ENCODE measurements at places on chromosomes 5 and 9. TPM values are rescaled to one million over a fixed set of nuclear protein-coding genes. Genes with fewer than 3 reads are reported as not detected.

GDF9 gene
- 0.64 TPM for total RNA-seq

ARID3C gene
- total RNA-seq = not detected

KCNV2 gene
- total RNA-seq = not detected

ISL1 gene
- not detected for total RNA-seq

LECT2 gene
- total RNA-seq = not detected

SHISAL2B gene
- total RNA-seq = not detected

IFNK gene
- not detected for total RNA-seq

CLIC3 gene
- not detected for total RNA-seq

MGAT4B gene
- total RNA-seq = 73.7 TPM

SPAG8 gene
- total RNA-seq = 2.2 TPM

SPINK1 gene
- total RNA-seq = 1.6 TPM

SH3RF2 gene
- 6.6 TPM for total RNA-seq

GIN1 gene
- 3.4 TPM for total RNA-seq

IFNB1 gene
- total RNA-seq = not detected

LCN6 gene
- total RNA-seq = 12.2 TPM

ECM2 gene
- total RNA-seq = 13.8 TPM

SLU7 gene
- 86.3 TPM for total RNA-seq

All from breast epithelium (tissue), 4 donors.